Gastroesophageal sphincter (tissue), 4 donors: ENCODE measurements at places on chromosomes 16 and 17. TPM values are rescaled to one million over a fixed set of nuclear protein-coding genes. Genes with fewer than 3 reads are reported as not detected.

DNA sequence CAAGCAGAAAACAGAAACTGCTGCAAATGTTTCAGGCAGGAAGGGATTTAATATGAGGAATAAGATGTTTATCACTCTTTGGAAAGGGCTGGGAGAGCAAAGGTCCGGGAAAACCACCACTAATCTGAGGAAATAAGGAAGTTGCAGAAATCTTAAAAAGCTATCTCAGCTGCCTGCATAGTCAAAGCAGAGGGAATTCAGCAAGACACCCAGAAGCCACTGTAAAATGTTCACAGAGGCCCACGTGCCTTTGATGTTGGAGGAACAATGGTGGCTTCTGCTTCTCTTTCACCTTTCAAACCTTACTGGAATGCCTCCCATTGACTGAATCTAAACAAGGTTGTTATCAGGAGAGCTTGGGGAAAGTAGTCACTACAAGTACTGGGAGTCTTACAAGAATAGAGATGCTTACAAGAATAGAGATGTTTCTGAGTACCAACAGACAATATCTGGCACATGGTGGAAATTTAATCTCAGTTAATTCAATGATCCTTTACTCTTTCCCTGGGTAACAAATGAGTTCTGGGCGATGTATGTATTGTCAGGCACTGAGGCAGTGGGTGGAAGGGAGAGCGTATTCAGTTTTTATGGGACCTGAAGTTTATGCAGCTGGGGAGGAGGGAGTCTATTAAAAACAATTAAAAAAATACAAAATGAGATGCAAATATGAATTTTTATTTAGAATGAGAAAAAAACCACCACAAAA is 56.1 kb upstream of the MED13 start:
- ATAC-seq = no peak

DNA sequence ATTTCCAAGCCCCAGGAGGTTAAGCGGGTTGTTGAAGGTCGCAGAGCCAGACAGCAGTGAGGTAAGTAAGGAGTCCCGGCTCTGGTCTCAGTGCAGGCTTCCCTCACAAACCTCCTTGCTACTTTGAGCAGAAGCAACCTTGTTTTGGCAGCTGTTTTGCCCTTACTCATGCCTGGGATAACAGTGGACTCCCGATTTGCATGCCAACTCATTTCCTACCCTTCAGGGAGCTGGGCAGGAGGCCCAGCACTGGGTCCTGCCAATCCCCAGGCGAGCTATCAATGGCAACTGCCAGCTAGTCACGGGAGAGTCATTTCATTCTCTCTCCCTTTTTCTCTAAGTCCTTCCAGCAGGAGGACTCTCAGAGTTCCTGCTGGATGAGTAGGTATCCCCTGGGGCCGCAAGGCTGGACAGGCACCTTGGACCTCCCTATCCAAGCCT is 72.0 kb upstream of the KSR1 start:
- ATAC-seq = peak; percentile 74

GRCh38 chr17:56832446-56832845 is 1.3 kb downstream of the C17orf67 start:
- ATAC-seq = no peak

GRCh38 chr16:57123216-57123973 is 31.0 kb downstream of the CPNE2 start:
- ATAC-seq = no peak

GRCh38 chr17:8359769-8360168 is 16.7 kb downstream of the KRABD2 start:
- ATAC-seq = peak; percentile 79

GRCh38 chr17:81459224-81459623 is 53.4 kb downstream of the ACTG1 start:
- ATAC-seq = peak; percentile 51

- no peak for ATAC-seq
Observed at GRCh38 chr17:41140360-41141131, at the start of gene KRTAP4-6. Gene KRTAP4-6, minus strand, starts transcription at chr17:41140544. Its CDS starts 57 bp downstream, at chr17:41140487.

DNA sequence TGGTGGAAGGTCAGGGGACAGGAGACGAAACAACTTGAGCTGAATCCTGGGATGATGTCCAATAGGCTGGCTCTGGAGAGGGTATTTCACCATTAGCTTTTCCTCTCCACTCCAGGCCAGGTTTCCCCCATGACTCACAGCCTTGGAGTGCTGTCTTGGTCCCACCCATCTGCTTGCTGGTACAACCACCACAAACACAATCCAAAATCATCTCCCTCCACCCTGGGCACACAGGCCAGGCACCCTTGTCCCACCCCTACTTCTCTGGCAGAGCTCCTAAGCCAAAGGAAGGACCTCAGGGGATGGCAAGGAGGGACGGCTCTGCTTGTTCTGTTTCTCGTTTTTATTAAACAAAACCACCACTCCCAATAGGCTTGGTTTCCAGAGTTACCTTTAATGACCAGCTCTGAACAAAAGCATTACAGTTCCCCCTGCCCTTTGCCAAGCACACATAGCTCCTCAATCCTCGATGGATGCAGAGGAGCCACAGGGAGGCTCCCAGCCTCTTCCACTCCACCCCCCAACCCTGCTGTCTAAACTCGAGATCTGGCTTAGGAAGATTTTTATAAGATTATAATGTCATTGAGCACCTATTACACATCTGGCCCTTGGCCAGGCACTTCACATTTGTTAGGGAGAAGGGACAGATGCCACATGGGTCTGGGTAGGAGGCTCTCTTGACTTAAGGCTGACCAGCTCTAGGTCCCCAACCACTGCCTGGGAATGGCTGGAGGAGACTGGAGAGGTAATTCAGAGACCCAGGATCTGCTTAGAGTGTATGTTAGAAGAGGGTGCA is 13.3 kb downstream of the CAVIN1 start:
- peak; percentile 87 for ATAC-seq

- no peak for ATAC-seq
Observed at GRCh38 chr17:73824321-73824720, 180.1 kb upstream of the SDK2 start.

GRCh38 chr16:62853887-62854286 is 817.6 kb upstream of the CDH8 start:
- ATAC-seq = no peak

DNA sequence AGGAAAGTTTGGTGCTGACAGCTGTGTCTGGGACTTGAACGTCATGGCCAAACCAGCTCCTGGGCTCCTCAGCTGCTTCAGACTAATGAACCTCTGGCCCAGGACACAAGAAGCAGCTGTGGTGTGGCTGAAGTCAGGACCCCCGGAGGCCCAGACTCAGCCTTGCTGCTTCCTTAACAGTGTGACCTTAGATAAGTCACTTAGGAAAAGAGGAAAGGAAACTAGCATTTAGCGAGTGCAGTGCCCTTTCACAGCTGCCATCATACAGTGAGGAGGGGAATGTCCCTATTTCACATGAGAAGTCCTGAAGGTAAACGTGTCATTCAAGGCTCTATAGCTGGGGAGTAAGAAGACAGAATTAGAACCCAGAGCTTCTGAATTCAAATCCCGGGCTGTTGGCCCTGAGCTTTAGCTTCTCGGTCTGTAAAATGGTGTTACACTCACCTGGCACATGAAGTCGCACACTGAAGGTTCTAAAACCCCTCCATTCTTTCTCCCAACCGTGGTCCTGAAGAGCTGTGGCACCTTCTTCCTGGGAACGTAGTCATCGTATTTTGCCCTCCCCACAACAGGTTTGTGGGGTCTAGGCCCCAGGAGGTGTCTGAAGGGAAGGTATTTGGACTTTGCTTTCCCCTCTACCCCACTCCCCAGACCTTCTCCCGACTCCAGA is 910 bp upstream of the RAMP2 start:
- no peak for ATAC-seq

DNA sequence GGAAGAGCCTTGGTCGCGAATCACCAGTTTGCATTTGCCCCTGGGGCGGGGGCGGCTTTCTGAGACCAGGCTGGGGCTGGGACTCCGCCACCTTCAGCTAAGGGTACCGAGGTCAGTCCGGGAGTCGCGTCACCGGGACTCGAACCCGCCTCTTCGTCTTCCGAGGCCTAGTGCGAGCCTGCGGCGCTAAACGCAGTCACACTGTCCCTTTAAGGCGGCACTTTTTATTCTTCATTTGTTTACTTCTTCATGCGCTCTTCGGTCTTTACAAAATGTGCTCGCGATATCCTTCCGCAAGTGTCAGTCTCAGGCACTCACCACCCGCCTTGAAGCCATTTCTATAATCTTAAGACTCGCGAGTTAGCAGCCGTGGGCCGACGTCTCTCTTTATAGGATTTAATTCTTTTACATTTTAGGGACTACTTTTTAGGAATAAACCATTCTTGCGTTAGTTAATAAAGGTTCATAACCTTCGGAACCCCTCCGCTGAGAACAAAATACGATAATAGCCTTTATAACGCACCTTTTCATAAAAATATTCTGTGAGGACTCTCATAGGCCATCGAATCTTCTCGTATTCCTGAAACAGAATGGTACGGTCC is 593 bp upstream of the HEXIM1 start:
- ATAC-seq = peak; percentile 41

GRCh38 chr16:11996433-11997330 is 20.1 kb downstream of the SNX29 start:
- no peak for ATAC-seq

Gene KRTAP4-3
- not detected for total RNA-seq

Gene UNC13D
- 10.8 TPM for total RNA-seq

Gene RDM1
- 0.79 TPM for total RNA-seq

Gene HSD17B2
- 0.40 TPM for total RNA-seq

Gene JMJD6
- total RNA-seq = 50.7 TPM

Gene EEF2KMT
- total RNA-seq = 11.1 TPM
